ENCODE measurements at places on chromosomes 3 and 15.

DNA sequence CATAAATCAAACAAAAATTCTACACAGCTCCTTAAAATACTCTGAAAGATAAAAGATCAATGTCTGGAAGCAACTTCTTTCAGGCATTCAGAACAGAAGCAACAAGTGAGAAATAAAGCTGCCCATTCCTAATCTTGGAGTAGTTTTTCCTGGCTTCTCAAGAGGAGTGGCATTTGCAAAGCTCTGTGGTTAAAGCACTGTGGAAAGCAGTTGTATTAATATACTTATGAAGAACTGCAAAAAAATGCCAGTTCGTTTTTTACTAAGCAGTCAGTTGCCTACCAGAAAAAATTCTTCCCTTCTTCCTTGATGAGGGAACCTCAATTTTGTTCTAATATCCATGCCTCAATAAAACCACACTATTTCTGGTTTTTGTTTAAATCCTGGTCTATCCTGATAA, 197.8 kb downstream of the TNIK start:
- DNase-seq, result no peak

- no peak for DNase-seq
Observed at GRCh38 chr15:91521548-91521947, 332.0 kb upstream of the SLCO3A1 start.

DNA sequence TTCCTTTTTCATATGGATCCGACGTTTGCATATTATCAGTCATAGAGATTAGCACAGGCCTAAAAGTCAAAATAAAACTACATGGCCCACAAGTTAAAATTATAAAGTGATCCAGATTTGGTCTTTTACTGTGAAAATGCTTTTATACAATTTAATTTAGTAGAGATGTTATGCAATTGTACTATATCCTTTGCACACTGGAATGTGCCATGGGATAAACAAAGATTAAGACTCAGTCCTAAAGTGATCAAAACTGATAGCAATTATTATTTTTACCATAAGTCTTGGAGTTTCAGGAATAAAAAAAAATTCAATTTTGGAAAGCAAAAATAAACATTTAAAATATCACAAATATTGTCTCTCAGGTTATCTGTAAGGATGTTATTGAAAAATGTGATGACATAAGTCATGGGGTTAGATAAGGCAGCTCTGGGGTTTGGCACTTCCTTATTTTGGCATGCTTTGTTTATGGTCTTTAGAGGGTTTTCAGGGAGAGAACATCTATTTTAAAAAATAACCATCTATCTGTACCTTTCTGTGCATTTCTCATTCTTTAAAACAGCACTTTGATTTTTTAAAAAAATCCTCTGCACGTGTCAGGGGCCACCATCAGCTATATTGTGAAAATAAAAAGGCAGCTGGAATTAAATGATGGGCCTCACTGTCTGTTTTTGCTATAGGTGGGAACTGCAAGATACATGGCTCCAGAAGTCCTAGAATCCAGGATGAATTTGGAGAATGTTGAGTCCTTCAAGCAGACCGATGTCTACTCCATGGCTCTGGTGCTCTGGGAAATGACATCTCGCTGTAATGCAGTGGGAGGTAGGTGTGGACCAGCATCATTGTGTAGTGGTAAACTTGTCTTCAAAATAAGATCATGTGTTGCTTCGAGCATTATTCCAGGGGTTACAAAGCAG, 67.3 kb downstream of the TGFBR2 start:
- DNase-seq, result no peak

GRCh38 chr3:147099076-147099475, 307.3 kb downstream of the ZIC4 start:
- DNase-seq, result no peak

DNA sequence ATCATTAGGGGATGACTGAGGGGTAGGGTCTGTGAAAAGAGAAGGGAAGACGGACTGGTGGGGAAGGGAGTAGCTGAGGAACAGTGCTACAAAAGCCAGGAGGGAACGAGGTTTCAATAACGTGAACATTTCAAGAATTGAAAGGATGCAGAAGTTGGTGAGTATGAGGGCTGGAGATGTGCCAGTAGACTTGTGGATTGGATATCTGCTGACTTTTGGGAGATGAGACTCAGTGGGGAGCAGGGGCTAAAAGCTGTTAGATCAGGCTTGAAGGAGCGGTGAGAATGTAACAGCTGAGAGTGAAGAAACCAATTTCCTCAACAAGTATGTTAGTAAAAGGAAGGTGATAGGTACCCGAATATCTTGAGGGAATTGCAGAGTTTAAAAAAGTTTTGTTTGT, 65.2 kb downstream of the GTPBP8 start:
- no peak for DNase-seq

DNA sequence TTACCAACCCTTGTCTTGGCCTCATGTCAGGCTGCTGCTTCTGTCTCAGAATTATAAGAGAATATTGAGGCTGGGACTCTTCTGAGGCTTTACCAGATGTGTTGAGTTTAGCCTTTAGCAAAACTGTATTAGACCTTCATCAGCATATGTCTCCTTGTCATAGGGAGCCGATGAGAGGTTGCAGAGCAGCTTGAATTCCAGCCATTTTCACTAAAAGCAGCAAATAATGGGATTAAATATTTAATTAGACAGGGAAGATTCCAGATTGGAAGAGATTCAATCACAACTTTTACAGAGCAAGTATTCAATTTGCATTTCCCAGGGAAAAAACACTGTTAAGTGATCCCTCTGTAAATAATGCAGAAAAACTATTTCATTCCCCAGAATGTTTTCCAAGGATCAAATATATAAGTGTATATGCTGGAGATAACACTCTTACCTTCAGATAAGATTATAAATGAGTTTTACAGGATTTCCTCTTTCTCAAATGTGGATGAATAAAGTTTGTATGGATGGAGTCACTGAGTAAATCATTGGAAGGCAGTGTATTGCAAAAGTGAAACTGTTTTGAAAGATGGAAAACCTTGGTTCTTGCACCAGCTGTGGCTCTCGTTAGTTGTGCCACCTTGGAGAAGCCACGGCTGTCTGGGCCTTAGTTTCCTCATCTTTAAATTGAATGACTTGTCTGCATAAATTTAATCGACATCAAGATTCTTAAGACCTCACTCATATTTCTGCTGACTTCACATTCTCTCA, 466.4 kb upstream of the SGO1 start:
- no peak for DNase-seq

DNA sequence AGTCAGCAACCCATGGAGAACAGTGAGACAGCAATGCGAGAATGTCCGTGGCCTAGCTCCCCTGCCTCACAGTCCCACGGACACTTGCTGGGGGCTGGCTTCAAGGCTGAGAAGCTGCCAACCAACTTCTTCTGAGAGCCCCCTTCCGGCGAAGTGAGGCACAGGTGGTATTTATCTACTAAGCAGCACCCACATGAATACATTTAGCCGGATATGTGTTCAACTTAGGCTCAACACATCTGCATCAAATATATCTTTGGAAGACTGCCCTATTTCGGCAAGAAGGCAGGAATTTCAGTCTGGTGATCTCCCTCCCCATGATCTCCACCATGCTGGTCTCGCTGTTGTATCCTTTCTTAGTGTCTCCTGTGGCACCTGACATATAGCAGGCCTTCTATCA, 340.9 kb upstream of the NR2E3 start:
- no peak for DNase-seq

GRCh38 chr3:16070707-16071106, 103.8 kb upstream of the GALNT15 start:
- no peak for DNase-seq

DNA sequence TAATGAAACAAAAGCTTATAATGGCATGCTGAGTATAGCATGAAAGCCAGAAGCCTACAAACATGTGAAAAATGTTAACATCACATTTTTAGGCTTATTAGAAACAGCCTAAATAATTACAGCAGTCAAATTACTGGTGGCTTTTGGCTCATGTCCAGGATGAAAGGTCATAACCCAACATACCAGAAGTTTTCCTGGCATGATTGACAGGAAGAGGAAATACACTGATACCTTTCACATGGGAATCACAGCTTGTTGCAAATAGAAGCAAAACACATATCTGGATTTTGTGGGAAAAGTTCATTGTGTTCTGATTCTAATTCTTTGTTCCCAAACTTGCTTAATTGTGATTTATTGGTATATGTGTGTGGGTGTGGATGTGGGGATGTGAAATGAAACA, 393.5 kb upstream of the ARRDC4 start:
- no peak for DNase-seq

DNA sequence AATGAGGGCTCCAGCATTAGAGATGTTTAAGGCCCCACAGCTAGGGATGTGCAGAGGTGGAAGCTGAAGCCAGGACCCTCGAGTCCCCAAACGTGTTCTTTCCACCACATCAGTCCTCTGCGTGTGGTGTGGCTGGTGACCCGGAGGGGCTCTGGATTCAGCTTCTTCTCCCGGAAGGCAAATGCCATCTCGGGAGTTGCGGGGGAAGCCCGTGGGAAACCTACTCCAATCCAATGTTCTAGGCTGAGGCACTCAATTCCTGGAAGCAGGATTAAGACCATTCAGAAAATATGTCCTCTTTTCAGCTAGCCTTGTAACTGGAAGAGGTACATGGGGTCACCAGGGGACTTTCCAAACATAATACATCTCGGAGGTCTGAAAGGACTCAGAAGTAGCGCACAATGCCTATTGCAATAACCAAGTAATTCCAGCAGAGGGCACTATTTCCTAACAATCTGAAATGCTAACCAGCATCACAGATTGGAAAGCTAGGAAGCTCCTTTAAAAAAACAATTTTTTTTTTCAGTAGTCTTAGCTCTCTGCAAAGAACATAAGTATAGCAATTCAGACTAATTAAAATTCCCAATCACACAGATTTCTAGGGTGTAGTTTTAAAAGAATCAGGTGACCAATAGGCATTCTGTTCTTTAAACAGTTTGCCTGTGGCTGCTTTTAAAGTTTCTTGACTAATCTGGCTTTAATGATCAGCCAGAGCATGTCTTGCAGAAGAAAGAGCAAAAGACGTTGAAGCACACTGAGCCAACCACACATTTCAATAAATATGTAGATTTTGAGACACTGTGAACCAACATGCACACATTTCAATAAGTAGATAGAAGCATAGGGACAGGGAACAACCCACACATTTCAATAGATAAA, 36.1 kb downstream of the BNC1 start:
- no peak for DNase-seq

- no peak for DNase-seq
Observed at GRCh38 chr15:39530480-39531342, 50.2 kb upstream of the THBS1 start.

DNA sequence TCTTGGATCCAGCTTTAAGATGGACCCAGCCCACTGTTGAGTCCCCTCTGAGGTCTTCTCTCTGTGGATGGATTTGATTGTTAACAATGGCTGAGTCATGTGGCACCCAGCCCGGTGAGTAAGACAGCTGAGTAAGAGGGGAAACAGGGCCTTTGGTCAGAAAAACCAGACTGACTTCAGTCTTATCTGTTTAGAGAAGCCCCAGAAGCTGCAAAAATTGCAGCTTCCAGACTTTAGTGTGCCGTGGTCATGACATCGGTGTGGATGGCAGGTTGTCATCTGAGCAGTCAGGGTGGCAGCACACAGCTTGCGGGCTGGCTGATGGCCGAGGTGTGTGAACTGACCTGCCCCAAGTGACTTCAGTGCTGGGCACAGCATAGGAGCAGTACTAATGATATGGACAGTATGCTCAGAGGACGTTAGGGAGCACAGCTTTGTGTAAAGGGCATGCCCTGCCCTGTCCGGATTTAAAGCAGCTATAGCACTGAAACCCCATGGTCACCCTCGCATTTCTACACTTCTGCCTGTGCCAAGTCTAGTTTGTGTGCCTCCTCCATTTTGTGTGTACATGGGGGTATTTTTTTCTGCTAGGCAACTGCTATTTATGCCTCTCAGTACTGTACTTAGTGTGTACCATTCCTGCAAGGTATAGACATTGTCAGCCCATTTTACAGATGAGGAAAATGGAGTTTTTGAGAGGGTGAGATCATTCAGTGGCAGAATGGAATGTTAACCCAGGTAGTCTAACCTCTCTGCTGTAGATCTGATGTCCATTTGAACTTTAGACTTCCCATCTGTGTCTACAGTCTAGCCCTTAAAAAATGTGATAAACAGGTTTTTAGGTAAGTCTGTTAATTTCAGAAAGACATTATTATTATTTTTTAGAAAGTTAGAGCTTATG, 44.4 kb downstream of the FLNB start:
- DNase-seq, result peak; percentile 94

GRCh38 chr3:189714991-189715961, 84.1 kb downstream of the TP63 start:
- DNase-seq, result no peak

DNA sequence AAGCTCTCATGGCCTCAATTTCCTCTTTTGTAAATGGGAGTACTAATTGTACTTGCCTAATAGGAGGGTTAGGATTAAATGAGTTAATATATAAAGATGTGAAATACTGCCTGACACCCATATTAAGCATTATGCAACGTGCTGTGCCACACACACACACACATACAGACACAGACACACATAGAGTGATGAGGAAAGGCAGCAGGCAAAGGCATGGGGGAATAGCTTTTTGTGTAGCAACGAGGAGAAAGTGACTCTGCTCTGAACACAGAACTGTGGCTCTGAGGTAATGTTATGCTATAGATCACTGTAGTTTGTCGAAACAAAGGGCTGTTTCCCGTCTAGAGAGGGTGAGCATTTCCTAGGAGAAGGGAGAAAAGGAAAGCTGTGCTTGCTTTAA, 233.3 kb upstream of the SLCO3A1 start:
- DNase-seq, result no peak

DNA sequence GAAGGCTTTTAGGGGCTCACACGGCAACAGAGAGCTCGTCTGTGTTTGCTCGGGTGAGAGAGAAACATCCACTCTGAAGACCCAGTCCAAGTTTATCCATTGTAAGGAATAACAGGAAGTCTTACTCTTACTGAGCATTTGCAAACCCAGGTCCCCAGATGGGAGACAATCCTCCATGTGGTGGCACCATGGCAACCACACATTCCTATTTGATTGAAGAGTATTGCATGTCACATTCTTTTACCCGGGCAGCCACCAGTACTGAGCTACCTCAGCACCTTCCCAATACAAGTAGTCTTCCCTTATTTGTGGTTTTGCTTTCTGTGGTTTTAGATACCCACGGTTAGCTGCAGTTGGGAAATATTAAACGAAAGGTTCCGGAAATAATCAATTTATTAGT, 302.9 kb upstream of the RASGRP1 start:
- DNase-seq, result no peak

DNA sequence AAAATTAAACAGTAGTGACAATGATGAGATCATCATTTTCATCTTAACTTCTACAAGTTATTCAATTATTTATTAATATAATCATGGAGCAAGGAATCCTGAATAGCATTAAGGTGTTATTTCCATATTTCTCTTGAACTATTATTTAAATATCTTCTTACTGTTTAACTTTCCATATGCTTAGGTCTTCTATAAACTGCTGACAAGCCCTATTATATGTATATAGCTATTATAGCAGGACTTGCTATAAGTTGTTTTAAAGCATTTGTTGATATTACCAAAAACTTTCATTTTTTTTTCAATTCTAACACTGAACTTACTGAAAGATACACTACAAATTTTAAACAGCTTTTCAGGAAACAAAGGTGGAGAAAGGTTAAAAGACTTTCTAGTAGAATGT, 76.7 kb downstream of the PLD1 start:
- DNase-seq, result no peak
